Gastrocnemius medialis (tissue), 4 donors: ENCODE measurements at places on chromosomes 6 and 20. TPM values are rescaled to one million over a fixed set of nuclear protein-coding genes. Genes with fewer than 3 reads are reported as not detected.
A peak's percentile ranks its signal among the peaks of the same experiment; 100 is the strongest.

DNA sequence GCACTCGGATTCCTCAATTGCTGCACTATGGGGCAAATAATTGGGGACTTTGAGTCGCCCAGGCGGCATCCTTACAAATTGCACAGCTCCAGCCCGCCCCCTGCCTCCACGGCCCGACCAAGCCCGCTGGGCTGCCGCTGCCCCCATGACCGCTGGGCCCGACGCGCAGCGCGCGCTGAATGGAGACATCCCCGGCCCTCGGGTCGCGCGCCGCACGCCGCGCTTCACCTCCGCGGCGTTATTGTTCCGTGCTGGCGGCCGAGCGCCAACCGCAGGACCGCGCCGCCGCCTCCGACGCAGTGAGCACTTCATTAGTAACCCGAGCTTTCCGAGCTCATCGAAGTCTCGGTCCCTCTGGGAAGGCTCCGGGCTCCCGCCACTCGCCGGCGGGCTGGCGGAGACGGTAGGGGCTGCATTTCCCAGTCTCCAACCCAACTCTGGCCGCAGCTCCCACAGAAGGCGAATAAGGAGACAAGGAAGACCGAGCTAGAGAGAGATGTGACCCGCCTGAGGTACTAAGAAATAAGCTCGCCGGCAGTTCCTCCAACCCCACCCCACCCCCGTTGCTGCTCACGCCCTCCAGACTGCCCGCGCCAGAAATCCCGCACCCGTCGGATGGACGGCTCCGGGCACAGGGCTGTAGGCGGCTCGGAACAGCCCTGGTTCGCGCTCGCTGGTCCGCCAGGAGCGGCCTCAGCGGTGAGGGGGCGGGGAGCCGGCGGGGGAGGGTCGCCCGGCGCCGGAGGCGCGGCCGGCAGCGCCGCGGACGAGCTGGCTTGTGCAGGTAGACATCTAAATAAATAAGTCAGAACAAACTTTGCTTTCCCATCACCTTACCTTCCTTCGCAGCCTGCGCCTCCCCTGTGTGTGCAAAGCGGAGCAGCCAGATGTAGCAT lies 703 bp downstream of the EPHA7 start:
- peak overlapping the region; percentile 49 for H3K4me3 ChIP-seq
- DNase-seq: no peak
- H3K36me3 ChIP-seq: no peaks in the 10 kb centered on the region
- H3K27me3 ChIP-seq: peaks cover 71% of the 10 kb centered on the region

DNA sequence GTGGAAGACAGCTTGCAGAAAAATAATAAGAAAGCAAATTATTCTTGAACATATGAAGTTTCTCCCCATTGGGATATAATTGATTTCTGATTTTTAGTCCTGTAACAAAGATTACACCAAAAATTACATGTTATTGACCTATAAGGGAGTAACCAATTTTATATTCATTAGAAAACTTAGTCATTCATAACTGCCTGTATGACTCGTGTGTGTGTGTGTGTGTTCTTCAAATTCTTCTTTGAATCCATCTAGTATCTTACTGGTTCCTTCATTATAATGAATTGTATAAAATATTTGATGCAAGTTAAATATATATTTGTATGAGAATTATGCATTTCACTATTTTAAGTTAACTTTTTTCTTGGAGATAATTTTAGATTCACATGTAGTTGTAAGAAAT lies 310.4 kb downstream of the HAO1 start:
- no peak overlapping the region for H3K27ac ChIP-seq
- no peaks in the 10 kb centered on the region for H3K4me1 ChIP-seq
- H3K27me3 ChIP-seq: no peaks in the 10 kb centered on the region
- no peak for DNase-seq
- no peaks in the 10 kb centered on the region for H3K36me3 ChIP-seq

- peak; percentile 33 for DNase-seq
- H3K36me3 ChIP-seq: peaks cover 4% of the 10 kb centered on the region
- H3K27me3 ChIP-seq: no peaks in the 10 kb centered on the region
- H3K27ac ChIP-seq: peak overlapping the region; percentile 83
- H3K4me3 ChIP-seq: peak overlapping the region; percentile 57
Measured at GRCh38 chr6:31203345-31203979, 33.0 kb upstream of the POU5F1 start.

DNA sequence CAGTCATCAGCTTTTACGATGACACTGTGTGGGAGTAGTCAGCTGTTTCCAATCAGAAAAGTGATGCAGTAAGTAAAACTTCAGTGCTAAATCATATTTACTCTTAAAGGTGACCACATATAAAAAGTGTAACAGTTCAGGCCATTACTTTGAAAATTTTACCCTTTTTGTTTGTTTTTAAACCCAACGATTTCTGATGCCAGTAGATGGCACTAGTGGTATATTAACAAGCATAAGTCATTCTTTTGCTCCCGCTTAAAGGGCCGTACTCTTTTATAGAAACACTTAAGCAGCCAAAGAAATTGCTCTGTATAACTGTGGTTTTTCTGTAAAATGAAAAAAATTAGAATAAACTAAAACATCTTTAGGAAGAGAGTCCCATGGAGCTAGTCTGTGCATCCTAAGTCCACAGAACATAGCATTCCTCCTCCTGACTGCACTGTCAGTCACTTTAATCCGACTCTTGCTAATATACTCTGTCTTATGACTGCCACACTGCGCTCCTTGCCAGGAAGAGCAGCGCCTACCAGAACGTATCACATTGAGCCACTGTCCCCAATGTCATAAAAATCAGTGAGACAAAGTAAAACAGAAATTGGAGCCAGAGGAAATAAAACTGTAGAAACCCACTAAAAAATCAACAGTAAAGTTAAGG lies 25.0 kb downstream of the HEBP2 start:
- H3K36me3 ChIP-seq: no peaks in the 10 kb centered on the region
- H3K4me3 ChIP-seq: no peak overlapping the region
- DNase-seq: no peak
- H3K27ac ChIP-seq: no peak overlapping the region

DNA sequence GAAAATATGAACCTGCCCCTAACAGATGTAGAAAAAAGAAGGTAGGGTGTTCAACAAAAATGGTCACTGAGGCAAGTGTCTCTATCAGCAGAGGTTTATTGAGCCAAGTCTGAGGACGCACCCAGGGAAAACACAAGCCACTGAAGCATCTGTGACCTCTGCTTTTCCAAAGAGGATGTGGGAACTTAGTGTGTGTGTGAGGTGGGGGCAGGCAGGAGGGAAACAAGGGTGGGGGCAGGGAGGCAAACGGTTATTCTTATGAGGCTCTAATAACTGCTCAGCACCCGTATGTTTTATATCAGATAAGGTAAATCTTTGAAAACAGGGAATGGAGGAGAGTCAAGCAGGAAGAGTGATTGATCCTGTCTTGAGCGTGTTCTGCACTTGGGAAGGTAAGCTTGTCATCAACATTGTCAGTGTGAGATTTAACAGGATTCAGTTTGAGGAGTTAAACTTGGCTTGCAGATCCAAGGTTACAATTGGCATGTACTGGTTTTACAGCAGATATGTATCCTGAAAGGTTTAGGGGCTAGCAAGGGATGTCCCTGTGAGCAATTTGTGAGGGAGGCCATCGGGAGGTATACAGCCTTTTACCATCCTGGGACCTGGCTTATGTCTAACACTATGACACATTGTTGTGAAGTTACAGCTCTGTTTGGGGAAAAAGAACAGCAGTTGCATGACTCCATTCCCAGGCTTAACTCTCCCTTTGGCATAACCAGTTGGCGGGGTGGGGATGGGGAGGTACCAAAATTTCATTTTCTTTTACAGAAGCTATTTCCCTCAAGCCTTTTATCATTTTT lies 33.7 kb downstream of the NINL start:
- no peak for DNase-seq
- H3K27ac ChIP-seq: no peak overlapping the region
- no peak overlapping the region for H3K4me3 ChIP-seq
- no peaks in the 10 kb centered on the region for H3K4me1 ChIP-seq
- H3K36me3 ChIP-seq: no peaks in the 10 kb centered on the region

The COL9A1 gene
- total RNA-seq: not detected

The WFDC5 gene
- total RNA-seq: not detected

The BCL2L1 gene
- 41.5 TPM for total RNA-seq

The PHACTR3 gene
- total RNA-seq: 0.59 TPM
